Stimulated activated CD4-positive, alpha-beta T cell treated with anti-CD3 and anti-CD28 coated beads, Interleukin-2, amount 100 ng/mL, for 4 hours (primary cell): ENCODE measurements at places on chromosomes 13 and 19.

GRCh38 chr19:47498561-47498960 lies 14.5 kb upstream of the KPTN start:
- DNase-seq: no peak

DNA sequence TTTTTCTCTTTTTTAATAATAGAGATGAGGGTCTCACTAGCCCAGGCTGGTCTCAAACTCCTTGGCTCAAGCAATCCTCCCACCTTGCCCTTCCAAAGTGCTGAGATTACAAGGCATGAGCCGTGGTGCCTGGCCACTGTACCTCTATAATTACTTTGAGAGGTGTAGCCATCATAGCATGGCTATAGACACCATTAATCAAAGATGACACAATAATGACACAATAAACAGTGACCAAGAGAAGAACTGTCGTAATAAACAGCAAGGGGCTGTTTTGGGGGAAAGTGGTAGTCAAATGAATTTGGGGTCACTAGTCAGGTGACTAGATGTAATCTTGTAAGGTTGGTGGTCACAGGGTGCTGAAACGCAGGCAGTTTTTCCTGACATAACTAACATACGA lies 30.4 kb downstream of the KLF5 start:
- no peak for DNase-seq

GRCh38 chr13:69565334-69565733 lies 542.3 kb upstream of the ATXN8OS start:
- no peak for DNase-seq

DNA sequence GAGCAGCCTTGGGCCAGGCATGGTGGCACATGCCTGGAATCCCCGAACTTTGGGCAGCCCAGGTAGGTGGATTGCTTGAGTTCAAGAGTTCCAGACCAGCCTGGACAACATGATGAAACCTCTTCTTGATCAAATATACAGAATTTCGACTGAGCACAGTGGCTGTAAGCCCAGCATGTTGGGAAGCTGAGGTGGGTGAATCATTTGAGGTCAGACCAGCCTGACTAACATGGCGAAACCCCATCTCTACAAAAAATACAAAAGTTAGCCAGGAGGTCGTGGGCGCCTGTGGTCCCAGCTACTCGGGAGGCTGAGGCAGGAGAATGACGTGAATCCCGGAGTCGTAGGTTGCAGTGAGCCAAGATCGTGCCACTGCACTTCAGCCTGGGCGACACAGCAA lies 8.0 kb upstream of the NLRP7 start:
- DNase-seq: no peak

DNA sequence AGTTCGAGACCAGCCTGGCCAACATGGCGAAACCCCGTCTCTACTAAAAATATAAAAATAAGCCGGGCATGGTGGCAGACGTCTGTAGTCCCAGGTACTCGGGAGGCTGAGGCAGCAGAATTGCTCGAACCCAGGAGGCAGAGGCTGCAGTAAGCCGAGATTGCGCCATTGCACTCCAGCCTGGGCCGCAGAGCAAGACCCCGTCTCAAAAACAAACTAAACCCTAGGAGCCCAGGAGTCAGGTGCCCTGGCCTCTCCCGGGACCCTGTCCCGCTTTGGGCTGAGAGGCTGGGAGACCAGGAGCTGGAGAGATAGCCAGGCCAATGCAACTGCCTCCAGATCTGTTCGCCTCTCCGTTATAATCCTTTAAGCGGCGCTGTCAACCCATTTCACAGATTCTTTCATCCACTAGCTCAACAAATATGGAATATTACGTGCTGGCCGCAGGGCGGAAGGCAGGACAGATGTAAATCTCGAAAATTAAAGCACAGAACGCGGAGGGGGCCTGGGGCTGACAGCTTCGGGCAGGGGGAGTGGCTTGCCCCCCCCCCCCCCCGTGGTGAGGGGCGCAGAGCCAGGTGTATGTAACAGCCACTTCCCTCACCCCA lies 5.3 kb upstream of the MYBPC2 start:
- no peak for DNase-seq

DNA sequence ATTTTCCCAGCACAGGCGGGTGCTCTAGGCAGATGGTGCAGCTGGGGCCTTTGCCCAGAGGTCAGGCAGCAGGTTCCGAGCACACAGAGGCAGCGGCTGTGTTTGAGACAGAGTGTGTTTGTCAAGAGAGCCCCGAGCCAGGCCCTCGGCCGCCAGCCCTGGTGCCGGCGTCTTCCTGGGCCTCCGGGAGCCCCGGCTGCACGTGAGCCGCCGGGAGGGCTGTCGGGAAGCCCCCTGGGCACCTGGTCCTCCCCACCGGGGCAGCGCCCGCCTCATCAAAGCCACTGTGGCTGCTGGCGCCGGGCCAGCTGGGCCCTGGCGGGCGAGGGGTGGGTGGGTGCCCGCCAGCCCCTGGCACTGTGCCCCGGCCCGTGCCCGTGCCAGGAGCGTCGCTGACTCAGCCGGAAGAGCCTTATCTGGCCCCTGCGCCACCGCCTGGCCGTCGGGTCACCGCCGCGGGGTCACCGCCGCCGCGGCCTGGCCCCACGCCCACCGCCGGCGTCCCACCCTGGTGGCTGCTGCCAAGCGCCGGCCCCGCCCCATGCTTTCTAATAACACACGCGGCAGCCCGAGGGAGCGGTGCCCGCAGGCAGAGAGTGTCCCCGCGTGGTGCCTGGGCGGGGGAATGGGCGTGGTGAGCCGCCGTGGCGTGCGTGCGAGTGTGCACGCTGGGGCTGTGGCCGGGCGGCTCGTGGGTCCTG lies 14.9 kb downstream of the ARID3A start:
- DNase-seq: peak; percentile 56

GRCh38 chr19:16541526-16542044 lies 652 bp downstream of the CHERP start:
- no peak for DNase-seq

- no peak for DNase-seq
Measured at GRCh38 chr13:31221057-31221456, 21.3 kb downstream of the B3GLCT start.

GRCh38 chr19:917323-918151 lies at the start of gene KISS1R:
TSS of gene KISS1R (plus strand) at chr19:917333. CDS start at chr19:917503, 170 bp downstream.
- no peak for DNase-seq

DNA sequence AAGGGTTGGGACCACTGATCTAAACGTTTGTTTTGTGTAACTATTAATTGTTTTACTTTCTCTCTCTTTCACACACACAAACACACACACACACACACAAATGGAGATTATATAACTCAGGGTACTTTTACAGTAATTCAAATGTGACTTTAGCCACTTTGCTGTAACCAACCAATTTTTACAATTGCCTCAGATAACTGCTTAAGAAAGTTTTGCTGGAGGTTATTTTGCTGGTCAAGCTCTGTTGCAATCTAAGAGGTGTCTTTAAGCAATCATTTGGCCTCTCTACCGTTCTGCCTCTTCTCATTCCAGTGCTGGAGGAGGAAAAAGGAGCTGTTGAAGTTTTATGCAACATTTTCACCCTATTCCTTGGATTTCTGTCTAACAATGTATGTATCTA lies 63.0 kb downstream of the TBC1D4 start:
- DNase-seq: no peak

GRCh38 chr19:10921910-10922637 lies 6.4 kb downstream of the YIPF2 start:
- no peak for DNase-seq

DNA sequence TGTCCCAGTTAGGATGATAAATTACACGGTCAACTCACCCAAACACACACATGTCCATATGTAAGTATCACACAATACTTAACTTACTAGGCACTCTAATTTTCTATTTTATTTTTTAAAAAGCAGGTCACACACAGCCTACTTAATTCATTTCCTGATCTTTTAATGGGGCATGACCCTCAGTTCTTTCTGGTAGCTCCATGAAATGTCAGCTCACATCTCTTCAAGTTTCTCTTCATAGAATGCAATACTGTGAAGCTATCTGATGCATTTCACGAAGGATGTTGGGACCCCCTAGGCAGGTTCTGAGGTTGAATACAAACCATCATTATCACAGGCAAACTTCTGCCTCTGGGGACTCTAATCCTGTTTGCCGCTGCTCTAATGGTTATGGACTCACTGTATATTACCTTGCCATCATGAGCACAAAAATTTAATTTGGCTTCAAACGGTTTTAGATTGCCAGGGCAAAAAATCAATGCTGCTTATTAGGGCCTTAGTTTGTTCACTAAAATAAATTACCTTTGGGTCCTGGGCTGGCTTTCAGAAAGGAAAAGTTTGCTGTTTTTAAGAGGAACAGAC lies 16.1 kb upstream of the DHRS12 start:
- DNase-seq: no peak

GRCh38 chr13:92719868-92720267 lies 506.7 kb upstream of the GPC6 start:
- no peak for DNase-seq

DNA sequence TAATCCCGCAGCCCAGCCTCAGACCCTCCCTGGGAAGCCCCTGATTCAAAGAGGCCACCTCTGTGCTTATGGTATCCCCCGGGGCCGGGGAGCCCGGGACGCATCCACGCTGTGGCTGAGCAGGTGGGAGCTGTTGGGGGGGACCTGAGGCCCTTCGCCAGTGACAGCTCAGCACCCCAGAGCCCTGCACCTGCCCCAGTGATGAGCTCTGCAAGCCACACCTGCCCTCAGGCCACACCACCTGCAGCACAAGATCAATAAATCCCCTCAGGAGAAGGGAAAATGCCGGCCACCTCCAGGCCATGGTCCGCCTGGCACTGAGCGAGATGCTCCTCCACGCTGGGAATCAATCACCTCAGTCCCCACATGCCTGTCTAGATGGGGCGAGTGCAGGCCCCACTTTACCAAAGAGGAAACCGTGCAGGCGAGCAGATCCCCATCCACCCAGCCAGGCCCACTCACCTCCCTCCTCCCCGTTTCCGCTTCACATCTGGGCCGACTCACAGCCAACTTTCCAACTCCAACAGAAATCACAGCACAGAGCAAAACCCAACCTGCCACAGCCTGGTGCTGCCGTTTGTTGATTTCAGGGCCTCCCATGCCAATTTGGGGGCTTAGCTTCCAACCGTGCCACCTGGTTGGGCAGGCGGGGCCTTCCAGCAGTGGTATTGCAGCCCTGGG lies 12.8 kb downstream of the MOB3A start:
- DNase-seq: peak; percentile 60

- no peak for DNase-seq
Measured at GRCh38 chr13:35514061-35514477, 37.6 kb upstream of the MAB21L1 start.

- no peak for DNase-seq
Measured at GRCh38 chr13:98664510-98664909, 87.6 kb upstream of the STK24 start.

GRCh38 chr19:5642204-5642603 lies 19.3 kb downstream of the SAFB start:
- no peak for DNase-seq

DNA sequence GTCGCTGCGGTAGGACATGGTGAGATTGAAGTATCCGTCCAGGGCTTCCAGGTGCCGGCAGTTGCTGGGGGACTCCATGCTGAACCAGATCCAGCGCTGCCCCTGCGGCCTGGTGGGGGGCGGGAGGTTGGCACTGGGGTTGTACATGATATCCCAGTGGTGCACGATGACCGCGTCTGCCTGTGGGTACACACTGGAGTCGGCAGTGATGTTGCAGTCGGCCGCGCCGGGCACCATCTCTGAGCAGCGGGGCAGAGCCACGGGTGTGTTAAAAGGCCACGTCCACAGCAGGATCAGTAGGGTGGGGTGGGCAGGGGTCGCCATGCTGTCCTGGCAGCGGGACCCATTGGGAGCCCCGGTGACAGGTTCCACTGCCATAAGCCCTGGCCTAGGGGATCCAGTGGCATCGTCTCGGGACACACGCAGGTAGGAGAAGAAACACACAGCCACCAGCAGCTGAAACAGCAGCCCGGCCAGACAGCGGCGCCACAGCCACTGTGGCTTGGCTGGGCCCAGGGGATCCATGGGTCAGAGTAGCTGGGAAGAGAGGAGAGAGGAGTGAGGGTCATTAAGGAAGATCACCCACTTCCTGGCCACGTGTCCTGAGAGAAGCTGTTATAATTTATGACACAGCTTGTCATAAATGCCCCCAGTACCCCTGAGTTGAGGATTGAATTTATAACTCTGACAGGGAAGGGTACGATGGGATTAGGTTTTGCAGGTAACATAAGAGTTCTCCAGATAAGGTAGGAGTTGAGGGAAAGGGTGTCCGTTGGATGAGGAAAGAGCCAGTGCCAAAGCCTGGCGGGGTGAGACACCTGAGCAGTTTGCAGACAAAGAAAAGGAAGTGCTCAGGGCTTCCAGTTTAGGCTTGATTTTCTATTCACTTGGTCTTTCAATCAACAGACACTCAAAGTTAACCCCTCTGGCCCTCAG lies 2.9 kb downstream of the FUT5 start:
- no peak for DNase-seq

- DNase-seq: no peak
Measured at GRCh38 chr19:46722004-46722380, 5.1 kb upstream of the PRKD2 start.

DNA sequence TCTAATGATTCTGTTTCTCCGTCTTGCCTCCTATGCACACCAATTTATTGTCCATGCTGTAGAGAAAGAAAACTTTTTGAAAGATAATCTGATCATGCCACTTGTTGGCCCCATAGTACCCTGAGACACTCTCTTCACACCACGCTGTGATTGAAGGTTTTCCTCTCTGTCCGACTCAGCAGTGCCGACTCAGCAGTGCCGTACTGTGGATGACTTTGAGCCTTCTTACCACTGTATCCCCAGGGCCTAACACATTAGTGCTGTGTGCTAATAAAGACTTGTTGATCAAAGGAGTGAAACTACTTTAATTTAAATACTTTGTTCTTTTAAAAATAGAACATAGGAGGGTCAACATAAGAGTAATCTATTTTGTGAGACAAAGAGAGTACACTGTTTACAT lies 429.6 kb downstream of the KLF12 start:
- no peak for DNase-seq

DNA sequence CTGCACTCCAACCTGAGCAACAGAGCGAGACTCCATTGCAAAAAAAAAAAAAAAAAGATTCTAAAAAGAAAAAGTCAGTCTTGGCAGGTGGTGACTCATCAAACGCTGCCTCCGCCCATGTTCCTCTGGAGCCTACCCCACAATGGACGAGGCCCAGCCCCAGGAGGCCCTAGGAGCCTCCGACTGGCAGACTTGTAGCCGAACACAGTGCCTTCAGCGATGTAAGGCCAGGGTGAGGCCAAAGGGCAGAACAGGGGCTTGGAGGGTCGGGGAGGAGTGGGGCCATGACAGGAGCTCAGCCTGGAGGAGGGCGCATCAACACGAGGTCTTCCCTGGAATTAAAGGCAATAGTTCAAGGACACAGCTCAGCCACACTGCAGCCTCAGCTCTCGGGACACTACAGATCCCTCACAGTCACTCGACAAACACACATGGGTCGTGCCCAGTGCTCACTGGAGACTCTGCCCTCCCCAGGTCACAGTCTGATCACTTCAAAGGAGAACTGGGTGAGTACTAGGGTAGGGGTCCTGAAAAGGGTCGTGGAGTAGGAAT lies 5.1 kb downstream of the USE1 start:
- no peak for DNase-seq

DNA sequence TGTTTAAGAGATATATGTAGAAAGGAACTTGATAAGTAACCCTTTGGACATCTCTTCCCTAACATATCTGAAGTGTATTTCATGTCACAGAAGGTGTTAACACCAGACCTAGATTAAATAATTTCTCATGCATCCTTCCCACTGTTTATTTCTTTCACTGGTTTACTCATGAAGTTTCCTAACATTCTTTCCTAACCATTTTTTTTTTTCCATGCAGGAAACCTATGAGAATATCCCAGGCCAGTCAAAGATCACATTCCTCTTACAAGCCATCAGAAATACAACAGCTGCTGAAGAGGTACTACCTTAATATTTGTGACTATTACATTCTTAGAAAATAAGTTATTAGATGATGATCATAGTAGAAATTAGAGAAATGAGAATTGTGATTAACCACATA lies 28.8 kb downstream of the IPO5 start:
- DNase-seq: no peak
